Stimulated activated CD4-positive, alpha-beta T cell treated with anti-CD3 and anti-CD28 coated beads, TNF-alpha, amount 100 ng/mL, for 4 hours (primary cell): ENCODE measurements at places on chromosomes 4 and X.

DNA sequence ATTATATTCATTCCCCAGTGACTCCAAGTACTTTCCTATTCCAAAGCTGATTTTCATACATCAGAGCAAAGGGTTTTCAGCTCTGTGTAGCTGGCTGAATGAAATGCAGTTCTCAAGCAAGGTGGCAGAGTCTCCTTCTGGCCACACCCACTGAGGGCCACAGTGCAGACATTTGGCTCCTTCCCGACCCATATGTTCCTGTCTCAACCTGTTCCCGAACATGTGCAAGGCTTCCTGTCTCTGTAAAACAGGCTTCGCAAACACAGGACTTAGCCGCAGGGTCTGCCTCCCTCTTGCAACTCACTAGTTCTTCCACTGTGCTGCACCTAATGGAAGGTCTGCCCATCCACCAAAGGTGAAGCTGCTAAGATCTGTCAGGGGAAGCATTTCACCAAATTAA, 249.2 kb downstream of the MID1IP1 start:
- DNase-seq, result no peak

GRCh38 chrX:40285876-40286275, 188.1 kb upstream of the BCOR start:
- DNase-seq, result no peak

DNA sequence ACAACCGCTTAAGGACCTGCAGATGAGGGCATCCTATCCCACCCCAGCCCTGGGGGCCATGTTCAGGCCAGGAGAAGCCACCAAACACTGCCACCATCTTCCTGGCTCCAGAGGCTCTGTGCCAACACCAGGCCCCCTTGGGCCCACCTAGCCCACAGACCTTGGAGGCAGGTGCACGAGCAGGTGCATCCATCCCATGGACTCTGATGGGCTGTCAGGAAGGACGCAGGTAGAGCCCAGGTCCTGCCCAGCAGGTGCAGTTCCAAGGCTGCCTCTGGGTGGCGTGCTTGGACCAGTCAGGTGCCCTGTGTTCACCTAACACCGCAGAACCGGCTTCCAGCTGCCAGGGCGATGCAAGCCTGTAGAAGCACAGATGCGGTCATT, 22.8 kb upstream of the PDE6B start:
- DNase-seq, result peak; percentile 15

DNA sequence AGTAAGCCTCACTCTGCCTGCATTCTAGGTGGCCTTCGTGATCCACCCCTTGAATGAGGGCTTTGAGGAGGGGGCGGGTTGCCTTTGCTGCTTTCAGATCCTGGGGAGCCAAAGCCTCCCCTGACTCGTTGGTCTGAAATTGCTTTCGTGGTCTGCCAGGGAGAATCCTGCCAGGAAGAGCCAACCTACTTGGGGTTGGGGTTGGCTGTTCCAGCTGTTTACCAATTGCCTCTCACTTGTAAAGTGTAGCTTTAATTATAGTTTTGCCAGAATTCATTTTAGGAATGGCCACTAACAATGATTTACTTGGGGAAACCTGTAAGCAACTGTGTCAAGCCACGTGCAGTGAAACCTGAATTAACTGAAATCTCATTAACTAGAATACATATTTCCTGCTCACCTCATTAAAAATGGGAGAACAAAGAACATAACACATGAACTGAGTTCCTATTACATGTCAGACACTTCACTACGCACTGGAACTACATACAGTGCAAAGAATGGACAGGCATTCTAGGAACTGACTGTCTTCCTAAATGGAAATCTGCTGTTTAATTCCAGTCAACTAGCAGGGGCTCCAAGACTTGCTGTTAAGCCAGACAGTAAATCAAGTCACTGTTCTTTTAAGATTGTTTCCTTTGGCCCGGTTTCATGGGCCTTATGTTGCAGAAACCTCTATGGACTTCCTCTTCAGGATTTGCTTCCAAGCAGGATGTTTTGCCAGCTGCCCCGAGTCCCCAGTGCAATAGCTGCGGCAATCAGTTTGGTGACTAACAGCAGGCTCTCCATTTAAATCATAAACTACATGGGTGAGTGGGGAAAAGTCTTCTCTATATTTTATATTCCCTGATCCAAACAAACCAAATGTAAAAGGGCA, 16.4 kb upstream of the NKRF start:
- DNase-seq, result no peak

DNA sequence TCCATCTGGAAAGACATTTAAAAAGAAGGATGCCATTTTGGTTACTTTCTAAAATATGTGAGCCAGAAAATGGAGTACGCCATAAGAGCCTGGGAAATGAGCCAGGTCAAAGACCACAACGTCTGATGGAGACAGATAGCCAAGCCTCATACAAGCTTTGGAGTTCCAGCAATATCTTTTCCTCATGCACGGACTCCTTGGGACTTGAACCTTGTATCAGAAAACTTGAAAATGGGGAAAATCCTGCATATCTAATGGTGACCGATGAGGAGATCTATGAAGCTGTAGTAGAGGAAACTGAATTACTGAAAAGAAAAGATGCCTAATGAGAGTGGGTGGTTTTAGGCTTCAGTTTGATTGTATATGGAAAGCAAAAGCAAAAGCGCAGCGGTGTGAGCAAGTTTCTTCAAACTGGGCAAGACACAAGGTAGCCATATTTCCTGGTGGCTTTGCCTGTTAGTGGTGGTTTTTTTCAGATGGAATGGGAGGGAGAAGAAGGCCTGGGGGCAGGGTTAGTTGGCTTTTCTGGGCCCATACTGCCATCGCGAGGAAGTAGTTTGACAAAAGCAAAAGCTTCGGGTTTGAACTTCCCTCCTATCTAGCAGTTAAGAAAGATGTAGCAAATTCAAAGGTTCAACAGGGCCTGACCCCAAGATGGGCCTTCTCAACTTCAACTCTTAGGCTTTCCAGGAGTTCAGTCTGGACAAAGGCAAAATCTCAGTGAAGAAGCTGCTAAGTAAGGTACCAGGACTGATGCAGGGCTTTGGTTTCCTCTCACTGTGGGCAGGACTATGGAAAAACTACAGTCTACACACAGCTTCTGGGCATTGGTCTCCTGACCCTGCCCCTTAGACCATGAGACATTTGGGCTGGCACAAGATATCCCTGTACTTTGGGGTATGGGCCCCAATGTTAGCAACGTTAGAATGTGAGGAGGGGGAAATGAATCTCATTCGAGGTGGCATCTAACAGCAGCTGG, 210.0 kb upstream of the STK26 start:
- DNase-seq, result no peak

- no peak for DNase-seq
Measured at GRCh38 chr4:114296126-114296525, 302.5 kb upstream of the UGT8 start.
